ENCODE measurements at places on chromosomes 6 and 20.

DNA sequence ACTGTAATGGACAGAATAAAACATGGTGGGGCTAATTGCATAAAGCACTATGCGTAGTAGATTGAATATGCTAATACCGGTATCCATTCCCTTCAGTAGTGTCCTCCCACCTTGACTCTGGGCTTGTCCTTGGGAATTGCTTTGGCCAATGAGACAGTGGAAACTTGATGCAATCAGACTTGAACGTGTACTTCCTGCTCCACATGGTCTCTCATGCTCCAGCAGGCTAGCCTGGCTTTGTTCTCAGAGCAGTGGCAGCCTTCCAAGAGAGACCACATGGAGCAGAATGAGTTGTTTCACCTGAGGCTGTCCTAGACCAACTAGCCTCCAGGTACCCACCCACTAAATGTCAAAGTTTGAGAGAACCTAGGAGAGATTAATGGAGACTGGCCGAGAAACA, 37.0 kb upstream of the BTBD3 start:
- DNase-seq = no peak

DNA sequence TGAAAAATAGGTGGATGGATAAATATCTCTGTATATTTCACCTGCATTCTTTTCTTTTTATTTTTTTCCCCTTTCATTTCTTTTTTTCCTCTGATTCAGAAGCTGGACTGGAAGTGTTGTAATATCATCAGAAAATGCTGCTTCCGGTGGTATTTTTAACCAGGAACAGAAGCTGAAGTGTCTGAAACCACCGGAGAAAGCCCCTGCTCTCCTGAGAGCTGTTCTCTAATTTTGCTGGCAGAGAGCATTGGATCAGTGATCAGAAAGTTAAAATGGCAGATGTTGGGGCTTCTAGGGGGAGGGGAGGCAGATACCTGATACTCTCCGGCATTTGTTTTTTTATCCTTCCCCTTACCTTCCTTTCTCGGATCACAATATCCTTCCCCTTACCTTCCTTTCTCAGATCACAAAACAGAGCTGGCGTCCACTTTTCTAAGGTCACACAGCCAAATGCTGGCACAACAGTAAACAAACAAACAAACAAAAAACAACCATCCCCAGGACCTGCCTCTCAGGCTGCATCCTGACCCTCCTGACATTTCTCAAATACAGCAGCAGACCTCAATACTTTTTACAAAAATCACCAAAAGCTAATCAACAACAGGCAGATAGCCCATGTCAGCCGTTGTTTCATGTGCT, 143.2 kb upstream of the ZNF217 start:
- peak; percentile 80 for DNase-seq

GRCh38 chr20:289693-290083, 862 bp downstream of the C20orf96 start:
- no peak for DNase-seq

- DNase-seq = no peak
Observed at GRCh38 chr6:102313699-102314098, 920.2 kb downstream of the GRIK2 start.

- no peak for DNase-seq
Observed at GRCh38 chr6:122749451-122750050, 30.0 kb upstream of the FABP7 start.

DNA sequence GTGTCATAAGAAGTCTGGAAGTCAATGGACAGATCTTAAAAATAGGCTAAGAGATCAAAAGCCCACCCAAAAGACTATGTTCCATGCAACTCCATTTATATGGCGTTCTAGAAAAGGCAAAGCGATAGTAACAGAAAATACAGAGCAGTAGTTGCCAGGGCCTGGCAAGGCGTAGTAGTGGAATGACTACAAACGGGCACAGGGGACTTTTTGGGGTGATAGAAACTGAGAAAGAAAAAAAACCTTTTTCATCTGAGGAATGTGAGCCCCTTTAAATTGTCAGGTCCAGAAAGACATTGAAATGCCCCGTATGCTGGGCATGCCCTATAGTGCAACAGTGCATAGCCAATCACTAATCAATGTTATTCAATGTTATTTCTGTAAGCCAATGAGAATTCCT, 47.2 kb upstream of the FAM50B start:
- DNase-seq = no peak

DNA sequence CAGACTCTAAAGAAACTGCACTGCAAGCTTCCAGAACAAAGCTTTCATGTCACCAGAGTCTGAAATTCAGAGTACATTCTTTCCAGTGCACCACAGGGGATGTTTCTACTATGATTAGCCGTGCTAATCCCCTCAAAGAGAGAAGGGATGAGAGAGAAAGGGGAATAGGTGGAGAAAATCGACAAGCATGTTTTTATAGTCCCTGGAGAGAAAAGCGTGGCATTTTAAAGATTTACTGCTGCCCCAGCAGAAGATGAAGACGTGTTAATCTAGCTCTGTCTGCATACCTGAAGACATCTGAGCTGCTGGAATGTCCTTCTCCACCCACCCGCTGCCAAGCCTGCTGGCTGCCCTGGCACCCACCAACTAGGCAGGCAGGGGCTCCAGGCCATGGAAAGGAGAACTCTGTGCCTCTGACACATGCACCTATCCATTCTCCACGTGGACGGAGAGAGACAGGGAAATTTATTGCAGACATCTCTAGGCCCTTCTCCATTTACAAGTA, 4.1 kb downstream of the MYLK4 start:
- no peak for DNase-seq

DNA sequence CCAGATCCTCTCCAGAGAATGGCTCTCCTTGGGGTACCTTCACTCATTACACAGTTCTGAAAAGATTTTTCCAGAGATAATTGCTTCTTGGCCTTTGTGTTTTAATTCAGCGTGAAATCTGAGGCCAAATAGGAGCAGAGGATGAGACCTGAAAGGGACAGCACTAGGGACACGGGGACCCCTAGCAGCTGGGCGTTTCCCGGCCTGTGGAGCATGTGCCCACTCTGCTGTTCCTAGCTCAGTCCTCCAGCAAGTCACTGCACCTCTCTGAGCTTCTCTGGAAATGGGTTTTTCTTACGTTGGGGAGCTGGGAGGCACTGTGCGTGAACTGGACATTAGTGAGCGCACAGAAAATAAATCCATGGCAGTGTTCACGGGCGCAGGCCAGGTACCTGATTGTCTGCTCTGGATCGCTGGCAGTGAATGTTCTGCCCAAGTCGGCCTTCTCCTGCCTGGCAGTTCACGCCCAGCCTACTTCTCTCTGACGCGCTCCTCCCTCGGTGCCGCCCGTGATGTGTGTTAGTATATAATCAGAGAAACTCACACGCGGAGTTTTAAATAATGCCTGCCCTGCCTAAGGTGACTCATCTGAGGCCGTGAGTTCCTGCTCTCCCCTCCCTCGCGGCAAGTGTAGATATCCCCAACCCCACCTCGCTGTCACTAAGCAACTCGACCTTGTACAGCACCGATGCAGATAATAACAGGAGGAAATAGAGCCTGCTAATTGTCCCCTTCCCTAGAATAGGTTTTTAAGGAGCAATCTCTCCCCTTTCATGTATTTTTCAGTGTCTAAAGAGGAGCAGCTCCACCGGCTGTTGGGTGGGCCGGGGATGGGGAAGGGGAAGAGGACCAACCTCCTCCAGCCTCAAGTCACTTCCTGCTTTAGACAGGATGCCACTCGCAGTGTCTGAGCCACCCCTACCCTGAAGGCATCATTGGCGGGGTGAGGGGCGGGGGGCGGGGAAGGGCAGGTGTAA, 2.7 kb upstream of the TUBB2A start:
- DNase-seq = peak; percentile 56

- peak; percentile 82 for DNase-seq
Observed at GRCh38 chr6:30769088-30769852, 24.9 kb upstream of the IER3 start.

DNA sequence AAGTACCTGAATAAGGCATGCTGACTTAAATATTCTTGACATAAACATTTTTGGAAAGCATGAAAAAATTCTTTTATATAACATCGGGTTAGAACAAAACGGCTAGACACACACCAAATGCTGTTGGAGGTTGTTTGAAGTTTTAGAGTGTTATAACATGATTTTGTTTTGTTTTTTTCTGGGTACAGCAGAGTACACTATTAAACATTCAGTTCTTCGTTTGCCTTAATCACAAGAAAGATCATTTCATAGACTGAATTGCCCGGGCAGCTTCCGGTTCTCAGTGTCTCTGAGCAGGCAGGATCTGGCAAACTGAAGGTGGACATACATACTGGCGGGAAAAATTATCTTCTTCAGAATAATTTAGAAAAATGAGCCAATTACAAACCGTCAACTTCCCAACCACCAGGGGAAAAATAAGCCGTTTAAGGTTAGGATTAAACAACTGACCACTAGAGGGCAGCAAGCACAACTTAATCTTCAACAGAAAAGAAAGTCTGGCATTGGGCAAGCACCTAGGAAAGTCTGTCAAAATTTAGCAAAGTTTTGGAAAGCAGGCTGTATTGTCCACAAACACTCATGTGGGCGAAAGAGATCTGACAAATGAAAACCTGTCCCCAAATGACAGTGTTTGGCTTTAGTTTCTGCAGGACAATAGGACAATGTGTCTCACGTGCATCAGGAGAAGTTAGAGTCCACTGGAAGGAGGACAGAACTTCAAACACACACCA, 15.0 kb downstream of the ZNF217 start:
- DNase-seq = peak; percentile 95

- no peak for DNase-seq
Observed at GRCh38 chr6:125584468-125584939, 164.9 kb upstream of the HEY2 start.

- DNase-seq = no peak
Observed at GRCh38 chr20:1920252-1920651, 25.0 kb downstream of the SIRPA start.

- DNase-seq = no peak
Observed at GRCh38 chr6:100566563-100566962, 101.8 kb upstream of the SIM1 start.

DNA sequence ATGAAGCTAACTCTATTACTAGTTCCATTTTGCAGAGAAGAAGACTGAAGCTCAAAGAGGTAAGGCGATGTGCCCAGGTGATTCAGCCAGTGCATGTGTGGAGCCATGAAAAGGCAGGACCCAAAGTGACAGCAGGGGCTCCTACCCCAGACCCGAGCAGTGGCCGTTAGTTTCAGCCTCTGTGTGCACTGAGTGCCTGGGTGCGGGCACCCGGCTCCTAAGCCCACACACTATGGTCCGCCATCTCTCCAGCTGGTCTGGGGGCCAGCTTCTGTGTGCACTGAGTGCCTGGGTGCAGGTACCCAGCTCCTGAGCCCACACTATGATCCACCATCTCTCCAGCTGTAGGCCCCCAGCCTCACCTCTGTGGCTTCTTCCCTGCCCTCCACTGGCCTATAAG, 123.5 kb upstream of the CST7 start:
- DNase-seq = no peak

DNA sequence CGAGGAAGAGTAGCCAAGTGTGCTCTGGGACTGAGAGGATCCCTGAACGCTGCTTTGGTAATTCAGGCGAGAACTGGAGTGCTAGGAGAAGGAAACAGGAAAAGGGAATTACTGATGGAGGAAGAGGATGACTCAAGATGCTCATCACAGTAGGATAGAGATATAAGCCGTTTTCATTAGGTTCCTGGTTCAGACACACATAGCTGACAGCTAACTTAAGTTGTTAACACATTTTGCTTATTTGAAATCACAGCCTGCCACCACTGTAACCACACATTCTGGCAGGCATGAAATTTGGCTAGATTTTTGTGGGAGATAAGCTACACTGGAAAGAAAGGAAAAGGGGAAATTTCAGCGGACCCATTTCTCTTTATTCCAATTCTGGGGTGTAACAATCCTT, 138.2 kb upstream of the SLC22A16 start:
- DNase-seq = no peak

- no peak for DNase-seq
Observed at GRCh38 chr6:56156643-56157042, 90.7 kb downstream of the COL21A1 start.

- peak; percentile 38 for DNase-seq
Observed at GRCh38 chr20:3407040-3407770, at the start of gene DNAAF9. DNAAF9 (minus strand) TSS chr20:3407669; CDS start chr20:3407557, 112 bp downstream.

GRCh38 chr6:107786709-107787588, 37.2 kb downstream of the SCML4 start:
- no peak for DNase-seq

DNA sequence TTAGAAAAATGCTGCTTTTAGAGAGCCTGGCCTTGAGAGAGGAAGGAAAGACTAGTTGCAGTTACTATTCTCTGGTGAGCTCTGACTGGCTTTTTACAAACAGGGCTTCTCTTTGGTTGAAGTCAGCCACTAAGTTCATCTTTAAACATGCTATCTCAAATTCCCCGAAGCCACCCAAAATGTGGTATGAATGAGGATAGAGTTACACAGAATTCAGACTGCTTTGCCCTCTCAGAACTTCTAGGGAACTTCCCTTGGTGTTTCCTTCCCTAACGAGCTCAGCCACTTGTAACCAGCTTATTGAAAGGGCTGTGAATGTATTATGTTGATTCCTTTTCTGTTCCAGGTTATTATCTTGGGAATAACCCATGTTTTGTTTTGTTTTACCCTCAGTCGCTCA, 73.5 kb downstream of the EFHC1 start:
- no peak for DNase-seq

DNA sequence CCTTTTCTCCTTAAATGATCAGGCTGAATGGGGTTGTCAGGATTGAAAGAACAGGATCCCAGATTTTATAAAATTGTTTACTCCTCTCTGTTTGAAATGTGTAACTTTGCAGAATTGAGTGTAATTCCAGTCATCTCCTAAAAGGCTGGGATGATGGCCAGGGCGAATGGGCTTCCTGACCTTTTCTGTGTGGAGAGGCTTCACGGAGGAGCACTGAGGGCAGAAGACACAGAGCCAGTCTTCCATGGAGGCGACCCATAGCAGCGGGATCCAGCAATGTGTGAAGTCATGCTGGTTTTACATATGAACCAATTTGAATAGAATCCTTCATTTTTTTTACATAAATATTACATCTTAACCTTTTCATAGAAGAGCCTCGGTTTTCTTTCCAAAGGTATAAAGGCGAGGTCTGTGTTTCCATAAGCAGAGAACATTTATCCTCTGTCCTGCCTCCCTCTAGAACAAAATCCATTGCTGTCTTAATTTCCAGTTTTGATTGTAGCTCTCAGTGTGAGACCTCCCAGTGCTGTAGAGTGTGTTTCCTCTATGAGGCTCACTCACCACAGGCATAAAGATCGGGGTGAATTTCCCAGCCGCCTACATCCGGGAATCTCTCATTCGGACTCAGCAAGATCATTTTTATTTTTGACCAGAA, 369.7 kb upstream of the FLRT3 start:
- DNase-seq = no peak

GRCh38 chr6:135657207-135657606, 159.7 kb upstream of the AHI1 start:
- no peak for DNase-seq

- peak; percentile 23 for DNase-seq
Observed at GRCh38 chr20:21767739-21768223, 62.3 kb downstream of the PAX1 start.

GRCh38 chr6:9761220-9761619, 653.7 kb downstream of the TFAP2A start:
- no peak for DNase-seq

- no peak for DNase-seq
Observed at GRCh38 chr6:137412562-137412961, 81.6 kb downstream of the OLIG3 start.

GRCh38 chr6:10418862-10419748, 4.2 kb upstream of the TFAP2A start:
- peak; percentile 76 for DNase-seq

Data from KBM-7 (cell line).